ENCODE measurements at places on chromosomes 2 and 18.

GRCh38 chr2:231640641-231641111 lies 48.0 kb downstream of the TEX44 start:
- peak; percentile 50 for DNase-seq

DNA sequence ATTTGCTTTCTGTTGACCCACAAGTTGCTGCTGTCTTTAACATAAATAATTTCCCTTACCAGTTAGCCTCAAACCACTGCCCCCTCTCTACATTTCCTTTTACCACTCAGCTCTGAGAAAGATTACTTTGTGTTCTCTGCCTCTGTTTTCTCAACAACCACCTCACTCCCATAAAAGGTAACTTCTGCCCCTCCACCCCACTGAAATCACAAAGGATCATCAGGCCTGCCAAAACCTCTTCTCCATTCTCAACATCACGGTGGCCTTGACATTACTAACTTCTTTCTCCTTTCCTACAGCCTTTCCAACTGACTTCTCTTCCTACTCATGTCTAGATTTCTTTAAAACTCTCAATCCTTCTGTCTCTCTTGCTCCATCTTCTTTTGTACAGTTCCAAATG lies 10.1 kb downstream of the ACADL start:
- DNase-seq, result no peak

DNA sequence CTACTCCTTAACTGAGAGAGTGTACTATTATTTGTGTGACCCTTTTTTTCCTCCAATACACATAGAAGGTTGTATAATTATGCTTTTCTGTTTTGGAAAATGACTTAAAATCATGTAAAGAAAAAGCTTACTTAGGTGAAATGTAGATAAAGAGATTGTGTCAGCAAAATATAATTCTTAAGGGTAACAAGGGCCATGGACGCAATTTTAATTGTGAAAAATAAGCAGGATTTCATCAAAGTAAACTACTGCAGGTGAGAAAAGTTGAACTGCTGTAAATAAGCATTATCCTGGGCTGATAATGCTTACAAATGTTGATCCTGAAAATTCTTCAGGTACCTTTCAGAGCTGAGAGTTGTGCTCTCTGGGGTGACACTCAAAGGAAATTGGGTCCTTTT lies 141.5 kb downstream of the RPIA start:
- DNase-seq, result no peak

GRCh38 chr2:9629222-9630116 lies 1.3 kb downstream of the YWHAQ start:
- peak; percentile 53 for DNase-seq

- DNase-seq, result no peak
These were observed at the start of gene CDKL4 for GRCh38 chr2:39243469-39244123. CDKL4 (minus strand) TSS chr2:39243970.

GRCh38 chr2:42450136-42450535 lies 43.6 kb downstream of the KCNG3 start:
- no peak for DNase-seq

- no peak for DNase-seq
These were observed 54.0 kb upstream of the GPR45 start for GRCh38 chr2:105187531-105187930.

DNA sequence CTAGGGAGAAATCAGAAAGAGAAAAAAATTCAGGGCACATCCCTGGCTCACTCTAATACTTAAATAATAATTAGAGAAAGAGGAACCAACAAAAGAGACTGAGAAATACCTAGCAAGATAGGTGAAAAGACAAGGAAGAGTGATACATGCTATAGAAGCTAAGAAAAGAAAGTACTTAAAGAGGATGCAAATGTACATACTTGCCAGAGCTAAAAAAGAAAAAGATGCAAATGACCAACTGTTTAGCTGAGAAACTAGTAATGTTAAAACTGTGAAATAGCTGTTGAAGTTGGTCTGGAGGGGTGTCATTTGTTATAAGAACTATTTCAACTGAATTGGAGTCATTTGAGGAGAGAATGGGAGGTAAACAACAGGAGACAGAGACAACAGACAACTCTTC lies 412.2 kb downstream of the SPAG16 start:
- no peak for DNase-seq

DNA sequence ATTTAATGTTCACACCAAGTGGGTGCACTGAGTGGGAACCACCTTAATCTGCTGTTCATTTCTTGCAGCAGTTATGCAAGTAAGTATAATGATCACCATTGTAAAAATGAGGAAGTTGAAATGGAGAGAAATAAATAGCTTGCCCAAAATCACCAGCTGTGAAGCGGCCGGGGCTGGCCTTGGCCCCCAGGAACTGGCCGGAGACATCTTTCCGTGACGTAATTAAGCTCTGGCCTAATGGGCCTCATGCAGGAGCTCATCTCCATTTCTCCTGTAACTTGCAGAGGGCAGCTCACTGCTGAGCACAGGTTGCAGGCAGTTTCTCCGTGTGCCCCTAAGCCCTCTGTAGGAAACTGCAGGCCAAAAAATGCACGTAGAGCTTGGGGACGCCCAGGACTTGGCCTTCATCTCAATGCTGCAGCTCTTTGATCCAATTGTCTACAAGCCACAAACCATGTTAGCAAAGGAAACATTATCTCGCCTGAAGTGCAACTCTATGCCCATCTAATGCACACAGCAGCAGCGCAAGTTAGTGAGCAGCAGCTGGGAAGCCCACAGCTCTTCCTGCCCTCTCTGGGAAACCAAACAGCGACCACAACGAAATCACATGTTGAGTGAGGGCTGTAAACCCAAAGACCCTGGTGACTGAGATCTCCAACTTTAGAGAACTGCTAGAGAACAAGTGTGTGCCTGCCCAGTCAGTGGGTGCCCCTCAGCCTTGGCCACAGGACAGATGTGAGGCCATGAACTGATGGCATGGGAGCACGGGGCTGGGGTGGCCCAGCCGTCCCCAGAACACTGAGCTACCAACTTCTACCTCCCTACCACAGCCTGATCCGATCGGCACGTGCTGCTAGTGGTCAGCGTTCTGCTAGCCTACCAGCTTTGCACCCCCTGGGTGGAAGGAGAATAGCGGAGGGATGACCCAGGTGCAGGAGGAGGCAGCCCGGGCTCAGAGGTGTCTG lies 28.8 kb downstream of the APCDD1 start:
- DNase-seq, result no peak

DNA sequence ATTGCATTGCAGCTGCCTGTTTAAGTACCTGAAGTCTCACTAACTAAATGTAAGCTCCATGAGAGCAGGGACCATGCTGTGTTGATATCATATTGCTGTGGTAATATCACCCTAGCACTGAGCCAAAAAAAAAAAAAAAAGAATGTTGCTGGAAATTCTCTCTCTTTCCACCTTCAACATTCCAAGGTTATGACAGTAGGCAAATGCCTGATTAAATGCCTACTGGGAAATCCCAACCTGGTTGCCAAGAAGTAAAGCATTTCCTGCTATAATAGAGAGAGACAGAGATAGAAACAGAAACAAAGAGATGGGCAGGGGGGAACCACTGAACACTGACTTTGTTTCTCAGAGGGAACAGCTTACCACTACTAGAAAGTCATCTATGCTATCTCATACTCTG lies 1604.2 kb downstream of the LRP1B start:
- no peak for DNase-seq

- no peak for DNase-seq
These were observed 35.8 kb downstream of the PID1 start for GRCh38 chr2:229235131-229235914.

DNA sequence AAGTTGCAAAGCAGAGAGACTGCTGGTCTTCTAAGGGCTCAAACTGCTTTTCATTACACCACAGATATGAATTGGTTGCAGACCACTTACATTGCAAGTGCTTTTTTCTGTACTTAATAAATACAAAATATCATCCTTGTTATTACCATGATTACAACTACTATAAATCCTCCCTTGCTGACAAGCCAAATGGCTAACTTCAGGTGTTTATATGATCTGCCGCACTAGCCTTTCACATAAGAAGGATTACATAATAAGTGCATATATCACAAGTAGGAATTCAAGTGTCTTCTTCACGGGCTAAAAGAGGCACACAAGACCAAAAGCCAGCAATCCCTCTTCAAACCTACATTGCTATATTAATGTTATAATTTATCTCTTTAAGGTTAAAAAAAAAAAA lies 373.0 kb downstream of the ZEB2 start:
- no peak for DNase-seq

GRCh38 chr2:201852462-201852861 lies 46.1 kb downstream of the CDK15 start:
- DNase-seq, result no peak
